ENCODE measurements at places on chromosomes 3 and 15.

GRCh38 chr3:112560721-112561483 lies 860 bp downstream of the ATG3 start:
- H3K4me1 ChIP-seq: peaks cover 34% of the 10 kb centered on the region
- H3K27me3 ChIP-seq: no peaks in the 10 kb centered on the region

GRCh38 chr15:74781431-74782258 lies at the start of gene CSK:
CSK (plus strand) TSS chr15:74782080; CDS start chr15:74798298, 16,218 bp downstream.
- no peaks in the 10 kb centered on the region for H3K27me3 ChIP-seq
- peak within 1 kb of the TSS; percentile 87 for H3K4me3 ChIP-seq
- H3K36me3 ChIP-seq: peaks cover 23% of the 10 kb centered on the region
- H3K4me1 ChIP-seq: peaks cover 64% of the 10 kb centered on the region
- peak within 1 kb of the TSS; percentile 98 for H3K27ac ChIP-seq
- peak; percentile 84 for DNase-seq

GRCh38 chr15:61861962-61862361 lies 198.3 kb downstream of the VPS13C start:
- no peaks in the 10 kb centered on the region for H3K27me3 ChIP-seq
- H3K27ac ChIP-seq: no peak overlapping the region
- no peak for DNase-seq
- H3K4me1 ChIP-seq: no peaks in the 10 kb centered on the region
- H3K36me3 ChIP-seq: peaks cover 15% of the 10 kb centered on the region

DNA sequence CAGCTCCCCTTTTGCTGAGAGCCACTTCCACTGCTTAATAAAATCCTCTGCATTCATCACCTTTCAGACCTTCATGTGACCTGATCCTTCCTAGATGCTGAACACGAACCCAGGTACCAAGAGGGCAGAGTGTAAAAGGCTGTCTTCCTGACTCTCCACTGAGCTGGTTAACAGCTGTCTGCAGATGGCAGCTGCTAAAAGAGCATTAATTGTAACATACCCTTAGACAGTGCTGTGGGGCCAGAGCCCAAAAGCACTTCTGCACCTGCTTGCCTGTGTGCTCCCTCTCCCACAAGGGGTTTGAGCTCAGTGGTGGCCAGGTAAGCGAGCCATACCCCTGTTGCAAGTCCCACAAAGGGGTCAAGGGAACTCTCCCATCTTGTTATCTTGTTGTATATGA lies 187.3 kb downstream of the UBE2E2 start:
- no peaks in the 10 kb centered on the region for H3K27me3 ChIP-seq
- no peak overlapping the region for H3K27ac ChIP-seq
- no peaks in the 10 kb centered on the region for H3K4me1 ChIP-seq
- no peak for DNase-seq

- no peak overlapping the region for H3K27ac ChIP-seq
- H3K36me3 ChIP-seq: no peaks in the 10 kb centered on the region
- no peak for DNase-seq
- peaks cover 14% of the 10 kb centered on the region for H3K27me3 ChIP-seq
- H3K4me3 ChIP-seq: no peak overlapping the region
These were observed 16.1 kb upstream of the CTXND1 start for GRCh38 chr15:80268101-80268500.

GRCh38 chr3:159674583-159674982 lies 314.1 kb upstream of the IL12A start:
- H3K27ac ChIP-seq: no peak overlapping the region
- H3K4me3 ChIP-seq: no peak overlapping the region
- DNase-seq: no peak
- no peaks in the 10 kb centered on the region for H3K27me3 ChIP-seq
- H3K4me1 ChIP-seq: no peaks in the 10 kb centered on the region

DNA sequence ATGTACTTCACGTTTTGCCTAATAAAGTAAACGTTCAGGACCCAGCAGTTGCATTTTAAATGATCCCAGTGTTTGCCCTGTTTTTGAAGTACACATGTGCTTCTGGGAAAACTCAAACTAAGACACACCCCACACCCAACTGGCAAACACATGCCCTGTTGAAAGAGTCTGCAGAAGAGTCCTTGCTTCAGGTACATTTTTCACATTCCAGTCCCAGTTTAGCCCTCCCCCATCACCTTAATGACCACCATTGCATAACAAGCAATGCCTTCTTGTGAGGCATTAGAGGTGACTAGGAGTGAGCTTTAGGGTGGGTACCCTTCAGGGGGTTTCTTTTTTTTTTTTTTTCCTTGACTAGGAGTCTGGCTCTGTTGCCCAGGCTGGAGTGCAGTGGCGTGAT lies 322.3 kb downstream of the CNTN4 start:
- no peak overlapping the region for H3K4me3 ChIP-seq
- DNase-seq: no peak
- no peaks in the 10 kb centered on the region for H3K4me1 ChIP-seq

DNA sequence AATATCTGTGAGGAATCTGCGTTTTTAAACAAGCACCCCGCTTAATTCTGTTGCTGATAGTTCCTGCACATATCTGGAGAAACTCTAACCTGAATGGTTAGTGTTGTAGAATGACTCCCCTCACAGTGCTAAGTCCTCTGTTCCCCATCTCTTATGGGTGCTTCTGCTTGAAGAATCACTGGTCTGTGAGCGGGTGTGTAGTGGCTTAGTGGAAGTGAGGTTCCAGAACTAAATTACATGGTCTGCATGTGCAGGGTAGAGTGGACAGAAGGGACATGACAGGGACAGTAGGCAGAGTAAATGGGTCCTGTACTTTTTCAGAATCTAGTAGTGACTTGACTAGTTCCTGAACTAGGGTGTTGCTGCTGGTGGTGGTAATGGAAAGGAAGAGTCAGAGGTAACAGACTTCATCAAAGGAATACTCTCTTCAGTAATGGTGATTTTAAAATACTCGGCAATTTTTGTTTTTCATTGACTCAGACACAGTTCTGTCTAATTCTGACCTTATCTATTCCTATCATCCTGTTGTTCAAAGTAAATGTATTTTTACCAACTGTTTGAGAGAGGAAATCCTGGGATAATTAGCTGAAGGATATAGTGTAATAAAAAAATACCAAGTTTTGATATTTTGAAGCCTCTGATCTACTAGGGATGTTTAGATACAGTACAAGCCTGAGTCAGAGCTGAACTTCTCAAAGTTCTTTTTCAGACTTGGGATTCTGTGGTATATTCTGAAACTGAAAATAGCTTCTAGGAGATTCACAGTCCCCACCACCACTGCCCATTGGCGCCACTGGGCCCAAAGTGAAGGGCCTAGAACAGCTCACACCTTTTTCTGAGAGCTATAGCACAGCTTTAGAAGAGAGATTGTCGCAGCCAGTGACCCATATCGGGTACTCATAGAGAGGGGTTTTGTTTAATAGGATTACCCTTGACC lies 55.5 kb downstream of the FNDC3B start:
- peaks cover 12% of the 10 kb centered on the region for H3K36me3 ChIP-seq
- peak overlapping the region; percentile 51 for H3K27ac ChIP-seq
- H3K4me1 ChIP-seq: peaks cover 53% of the 10 kb centered on the region
- H3K4me3 ChIP-seq: no peak overlapping the region
- DNase-seq: peak; percentile 74

GRCh38 chr3:87173776-87174175 lies 53.3 kb upstream of the CHMP2B start:
- no peak for DNase-seq
- no peaks in the 10 kb centered on the region for H3K4me1 ChIP-seq
- H3K27me3 ChIP-seq: no peaks in the 10 kb centered on the region
- no peak overlapping the region for H3K4me3 ChIP-seq

GRCh38 chr3:17683542-17684207 lies 58.8 kb downstream of the TBC1D5 start:
- H3K4me3 ChIP-seq: no peak overlapping the region
- peaks cover 2% of the 10 kb centered on the region for H3K4me1 ChIP-seq
- H3K36me3 ChIP-seq: peaks cover 1% of the 10 kb centered on the region

GRCh38 chr3:127410137-127410488 lies 122.3 kb upstream of the PRR20G start:
- no peaks in the 10 kb centered on the region for H3K4me1 ChIP-seq
- no peak overlapping the region for H3K4me3 ChIP-seq
- no peaks in the 10 kb centered on the region for H3K36me3 ChIP-seq
- DNase-seq: no peak

DNA sequence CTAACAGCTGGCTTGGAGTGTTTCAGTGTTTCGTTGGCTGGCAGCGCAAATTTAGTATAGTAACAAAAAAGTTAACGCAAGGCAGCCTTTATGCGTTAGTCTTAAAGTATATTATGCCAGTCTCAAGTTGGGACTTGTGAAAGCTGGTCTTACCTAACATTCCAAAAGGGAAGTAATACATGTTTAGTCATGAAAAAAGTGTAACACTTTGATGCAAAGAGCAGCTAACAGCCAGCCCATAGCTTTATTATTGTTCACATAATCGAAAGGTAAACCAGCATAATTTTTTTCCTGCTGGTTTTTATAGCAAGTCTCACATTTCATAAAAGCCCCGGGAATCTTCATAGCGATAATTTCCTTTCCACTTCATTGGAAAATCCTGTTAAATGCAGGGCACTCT lies 2.4 kb upstream of the GPR87 start:
- no peak for DNase-seq
- H3K27ac ChIP-seq: no peak overlapping the region
- peaks cover 3% of the 10 kb centered on the region for H3K36me3 ChIP-seq
- peaks cover 42% of the 10 kb centered on the region for H3K4me1 ChIP-seq
- H3K4me3 ChIP-seq: no peak overlapping the region

DNA sequence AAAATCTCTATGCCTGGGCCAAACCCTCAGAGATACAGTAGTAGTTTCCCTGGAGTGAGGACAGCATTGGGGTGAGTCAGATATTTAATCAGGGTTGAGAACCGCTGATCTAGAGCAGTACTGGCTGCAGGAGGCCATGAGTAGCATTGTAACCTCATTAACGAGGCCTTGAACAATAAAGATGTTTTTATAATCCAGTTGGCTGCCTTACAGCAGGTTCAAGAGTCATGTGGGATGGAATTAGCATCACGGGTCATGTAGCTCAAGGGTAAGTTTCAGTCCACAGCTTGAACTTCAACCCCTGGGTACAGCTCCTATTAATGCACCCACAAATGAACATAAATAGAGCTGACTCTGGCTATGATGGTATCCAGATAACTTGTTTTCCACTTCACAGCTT lies 5.1 kb downstream of the HPS3 start:
- H3K4me3 ChIP-seq: no peak overlapping the region
- H3K36me3 ChIP-seq: peaks cover 21% of the 10 kb centered on the region
- no peaks in the 10 kb centered on the region for H3K27me3 ChIP-seq
- H3K27ac ChIP-seq: no peak overlapping the region

- no peak for DNase-seq
- H3K4me3 ChIP-seq: no peak overlapping the region
- peaks cover 2% of the 10 kb centered on the region for H3K36me3 ChIP-seq
- peaks cover 4% of the 10 kb centered on the region for H3K4me1 ChIP-seq
- no peaks in the 10 kb centered on the region for H3K27me3 ChIP-seq
- H3K27ac ChIP-seq: no peak overlapping the region
These were observed 311.9 kb downstream of the EDEM1 start for GRCh38 chr3:5499404-5499803.

DNA sequence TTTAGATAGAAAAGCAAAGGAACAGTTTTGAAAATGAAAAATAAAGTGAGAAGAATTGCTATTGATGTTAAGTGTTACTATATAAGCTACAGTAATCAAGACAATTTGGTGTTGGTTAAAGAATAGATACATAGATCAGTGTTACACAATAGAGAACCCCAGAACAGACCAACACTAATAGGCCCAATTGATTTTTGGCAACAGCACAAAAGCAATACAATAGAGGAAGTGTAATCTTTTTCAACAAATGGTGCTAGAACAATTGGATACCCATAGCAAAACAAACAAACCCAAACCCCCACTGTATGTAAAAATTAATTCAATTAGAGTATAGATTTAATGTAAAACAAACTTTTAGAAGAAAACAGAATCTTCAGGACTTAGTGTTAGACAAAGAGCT lies 61.8 kb downstream of the ATP11B start:
- no peak overlapping the region for H3K27ac ChIP-seq
- no peaks in the 10 kb centered on the region for H3K27me3 ChIP-seq
- no peaks in the 10 kb centered on the region for H3K4me1 ChIP-seq
- H3K36me3 ChIP-seq: peaks cover 35% of the 10 kb centered on the region
- no peak for DNase-seq

DNA sequence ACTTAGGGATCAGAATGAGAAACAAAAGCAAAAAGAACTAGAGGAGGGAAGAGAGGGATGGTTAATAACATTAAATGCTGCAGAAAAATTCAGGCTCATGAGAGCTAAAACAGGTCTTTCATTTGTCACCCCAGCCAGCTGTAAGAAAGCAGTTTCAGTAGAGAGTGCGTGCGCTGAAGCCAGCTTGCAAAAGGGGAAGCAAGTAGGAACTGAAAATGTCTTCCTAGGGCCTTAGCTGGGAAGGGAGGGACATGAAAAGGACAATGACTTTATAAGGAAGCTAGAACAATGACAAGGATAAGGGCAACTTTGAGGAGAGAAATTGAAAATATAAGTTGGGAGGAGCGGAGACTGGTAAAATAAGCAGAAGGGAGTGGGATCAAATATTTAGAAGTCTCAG lies 3.1 kb downstream of the CIAO2A start:
- H3K4me3 ChIP-seq: no peak overlapping the region
- DNase-seq: no peak
- H3K27me3 ChIP-seq: no peaks in the 10 kb centered on the region
- peaks cover 43% of the 10 kb centered on the region for H3K4me1 ChIP-seq
- peaks cover 36% of the 10 kb centered on the region for H3K36me3 ChIP-seq

- no peak for DNase-seq
- H3K36me3 ChIP-seq: no peaks in the 10 kb centered on the region
- no peaks in the 10 kb centered on the region for H3K4me1 ChIP-seq
These were observed 464.5 kb downstream of the RBMS3 start for GRCh38 chr3:29745232-29745870.

GRCh38 chr15:51267703-51268083 lies 70.7 kb downstream of the CYP19A1 start:
- H3K4me3 ChIP-seq: no peak overlapping the region
- no peak overlapping the region for H3K27ac ChIP-seq
- H3K4me1 ChIP-seq: peaks cover 7% of the 10 kb centered on the region
- no peak for DNase-seq
- peaks cover 2% of the 10 kb centered on the region for H3K36me3 ChIP-seq
- H3K27me3 ChIP-seq: peaks cover 12% of the 10 kb centered on the region

DNA sequence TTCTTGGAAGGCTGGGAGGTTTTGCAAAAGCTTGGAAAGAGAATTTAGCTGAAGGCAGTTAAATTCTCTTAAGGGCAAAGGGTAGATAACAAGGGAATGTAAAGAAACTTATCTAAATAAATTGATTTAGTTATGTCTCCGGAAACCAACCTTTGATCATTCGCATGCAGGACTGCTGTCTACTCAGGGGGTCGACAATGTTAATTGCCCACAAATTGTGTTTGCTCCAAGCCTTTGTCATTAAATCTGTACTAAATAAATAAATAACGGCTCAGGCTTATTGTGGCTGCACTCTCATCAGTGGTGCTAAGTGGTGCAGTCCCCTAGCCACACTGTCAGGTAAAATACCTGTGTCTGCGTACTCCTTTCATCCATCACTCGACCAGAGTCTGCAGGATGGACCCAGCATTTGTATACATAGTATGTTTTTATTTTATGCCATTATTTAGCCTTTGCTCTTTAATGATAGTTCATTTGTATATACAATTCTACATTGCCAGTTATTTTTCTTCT lies 497.4 kb upstream of the RASGRP1 start:
- no peak overlapping the region for H3K27ac ChIP-seq
- no peaks in the 10 kb centered on the region for H3K4me1 ChIP-seq
- H3K36me3 ChIP-seq: no peaks in the 10 kb centered on the region
- H3K4me3 ChIP-seq: no peak overlapping the region
- H3K27me3 ChIP-seq: peaks cover 29% of the 10 kb centered on the region
- no peak for DNase-seq

GRCh38 chr3:13142552-13143380 lies 69.5 kb upstream of the IQSEC1 start:
- H3K4me3 ChIP-seq: no peak overlapping the region
- no peak for DNase-seq
- H3K27ac ChIP-seq: no peak overlapping the region
- no peaks in the 10 kb centered on the region for H3K36me3 ChIP-seq
